Stimulated activated CD4-positive, alpha-beta T cell treated with anti-CD3 and anti-CD28 coated beads, Interleukin-15, amount 100 ng/mL, for 1 hour (primary cell): ENCODE measurements at places on chromosomes 12 and 14.

GRCh38 chr14:35398071-35398584 lies 6.4 kb downstream of the NFKBIA start:
- DNase-seq = no peak

- no peak for DNase-seq
Observed at GRCh38 chr12:130083734-130084133, 78.5 kb upstream of the FZD10 start.

DNA sequence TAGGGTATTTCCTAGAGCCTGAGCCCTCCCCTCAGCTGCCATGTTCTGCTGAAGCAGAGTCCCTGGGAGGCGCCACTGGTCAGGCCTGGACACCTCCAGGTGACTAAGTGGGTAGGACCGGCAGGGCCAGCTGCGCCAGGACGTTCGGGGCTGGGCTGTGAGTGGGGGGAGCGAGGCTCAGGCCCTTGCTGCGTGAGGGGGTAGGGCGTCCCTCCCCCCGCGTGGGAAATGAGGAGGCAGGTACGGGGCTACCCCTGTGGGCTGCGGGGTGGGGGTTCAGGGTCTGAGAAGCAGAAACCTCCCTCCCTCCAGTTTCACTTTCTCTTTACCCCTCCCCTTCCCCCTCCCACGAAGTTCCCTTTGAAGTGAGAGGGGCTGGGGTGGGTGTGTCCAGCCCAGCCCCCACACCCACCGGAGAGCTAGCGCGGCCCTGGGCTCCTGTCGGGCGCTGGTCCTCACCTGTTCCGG lies 22.1 kb upstream of the KIF26A start:
- no peak for DNase-seq

DNA sequence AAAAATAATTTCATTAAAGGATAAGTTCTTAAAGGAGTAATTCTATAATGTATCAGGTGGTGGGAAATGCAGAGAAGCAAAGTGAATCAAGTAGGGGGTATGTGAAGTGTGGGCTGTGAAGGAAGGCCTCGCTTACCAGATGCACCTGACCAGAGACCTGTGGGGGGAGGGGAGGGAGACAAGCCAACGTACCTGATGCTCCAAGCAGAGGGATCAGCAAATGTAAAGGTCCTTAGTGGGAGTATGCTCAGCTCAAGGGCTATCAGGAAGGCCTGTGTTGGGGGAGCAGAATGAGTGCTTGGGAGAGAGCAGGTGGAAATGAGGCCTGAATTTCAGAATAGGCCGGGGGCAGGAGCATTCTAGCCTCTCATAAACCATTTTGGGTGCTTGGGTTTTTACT lies 57.1 kb downstream of the ANO4 start:
- no peak for DNase-seq
